ENCODE measurements at places on chromosomes 4 and X. TPM values are rescaled to one million over a fixed set of nuclear protein-coding genes. Genes with fewer than 3 reads are reported as not detected.

Gene GPRASP2
- total RNA-seq = 15.3 TPM

Gene PABPC4L
- total RNA-seq = 0.79 TPM

Gene SLITRK4
- 6.7 TPM for total RNA-seq

Gene RPL34
- total RNA-seq = 1,105 TPM

Gene MAGEB17
- not detected for total RNA-seq

Gene PARM1
- 0.07 TPM for total RNA-seq

Gene MAGEA9B
- not detected for total RNA-seq

Gene TAF7L
- total RNA-seq = 1.00 TPM

Gene SATL1
- total RNA-seq = not detected

Gene SOX3
- total RNA-seq = not detected

Gene NPY1R
- not detected for total RNA-seq

Gene GPR78
- not detected for total RNA-seq

Gene PIGA
- total RNA-seq = 6.3 TPM

Gene CLDN2
- not detected for total RNA-seq

Gene SERPINA7
- not detected for total RNA-seq

Gene KLF8
- total RNA-seq = 1.4 TPM

Gene ZNF330
- 22.9 TPM for total RNA-seq

Gene FAAH2
- not detected for total RNA-seq

Gene TRIM75
- total RNA-seq = not detected

Gene NEXMIF
- total RNA-seq = not detected

Gene GK
- 2.0 TPM for total RNA-seq

Gene IBSP
- not detected for total RNA-seq

All from mammary microvascular endothelial cell (primary cell).